ENCODE measurements at places on chromosomes 11 and 22. TPM values are rescaled to one million over a fixed set of nuclear protein-coding genes. Genes with fewer than 3 reads are reported as not detected.

The E2F8 gene
- total RNA-seq = 3.8 TPM

The FJX1 gene
- total RNA-seq = 0.64 TPM

The SMC1B gene
- not detected for total RNA-seq

The OR2AT4 gene
- total RNA-seq = not detected

The SIDT2 gene
- 20.6 TPM for total RNA-seq

The P4HA3 gene
- total RNA-seq = 0.46 TPM

GRCh38 chr11:116596346-116597260 is 176.2 kb downstream of the BUD13 start:
- DNase-seq = no peak
- peaks cover 21% of the 10 kb centered on the region for H3K27me3 ChIP-seq
- H3K4me3 ChIP-seq = no peak overlapping the region
- H3K4me1 ChIP-seq = no peaks in the 10 kb centered on the region
- H3K27ac ChIP-seq = no peak overlapping the region
- no peaks in the 10 kb centered on the region for H3K36me3 ChIP-seq

DNA sequence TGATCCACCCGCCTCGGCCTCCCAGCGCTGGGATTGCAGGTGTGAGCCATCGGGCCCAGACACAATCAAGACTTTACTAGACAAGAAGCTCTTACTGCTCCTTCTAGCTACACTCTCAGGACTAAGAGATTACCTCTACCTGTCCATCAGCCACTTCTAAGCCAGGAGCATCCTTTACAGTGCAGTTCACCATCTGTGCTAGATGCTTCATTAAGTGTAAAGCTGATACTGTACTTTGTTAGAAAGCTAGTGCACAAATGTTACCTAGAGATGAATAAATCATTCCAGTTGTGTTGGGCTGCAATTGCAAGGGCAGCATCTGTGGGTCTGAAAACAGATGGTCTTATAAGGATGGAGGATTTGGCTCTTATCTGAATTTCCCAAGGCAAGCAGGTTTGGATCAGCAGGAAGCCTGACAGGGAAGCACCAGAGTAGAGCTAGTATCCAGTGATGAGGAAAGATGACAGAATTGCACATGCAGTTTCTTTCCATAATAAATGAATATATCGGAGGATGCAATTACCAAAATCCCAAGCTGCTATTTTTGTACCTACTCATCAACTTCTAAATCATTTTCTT is 58.3 kb downstream of the FAM168A start:
- H3K27ac ChIP-seq = no peak overlapping the region
- H3K4me1 ChIP-seq = peaks cover 18% of the 10 kb centered on the region
- no peaks in the 10 kb centered on the region for H3K27me3 ChIP-seq
- H3K4me3 ChIP-seq = no peak overlapping the region
- DNase-seq = no peak
- no peaks in the 10 kb centered on the region for H3K36me3 ChIP-seq

GRCh38 chr11:3232956-3233355 is 739 bp upstream of the MRGPRE start:
- no peak for DNase-seq
- H3K4me3 ChIP-seq = no peak overlapping the region
- no peaks in the 10 kb centered on the region for H3K27me3 ChIP-seq

GRCh38 chr22:24040946-24041345 is 29.8 kb downstream of the CABIN1 start:
- H3K36me3 ChIP-seq = no peaks in the 10 kb centered on the region
- no peaks in the 10 kb centered on the region for H3K4me1 ChIP-seq
- no peak overlapping the region for H3K27ac ChIP-seq
- no peaks in the 10 kb centered on the region for H3K27me3 ChIP-seq
- no peak for DNase-seq

- no peaks in the 10 kb centered on the region for H3K4me1 ChIP-seq
- H3K36me3 ChIP-seq = no peaks in the 10 kb centered on the region
- H3K4me3 ChIP-seq = no peak overlapping the region
- no peak overlapping the region for H3K27ac ChIP-seq
- no peak for DNase-seq
These were observed 69.8 kb downstream of the PRR5L start for GRCh38 chr11:36365907-36366306.

DNA sequence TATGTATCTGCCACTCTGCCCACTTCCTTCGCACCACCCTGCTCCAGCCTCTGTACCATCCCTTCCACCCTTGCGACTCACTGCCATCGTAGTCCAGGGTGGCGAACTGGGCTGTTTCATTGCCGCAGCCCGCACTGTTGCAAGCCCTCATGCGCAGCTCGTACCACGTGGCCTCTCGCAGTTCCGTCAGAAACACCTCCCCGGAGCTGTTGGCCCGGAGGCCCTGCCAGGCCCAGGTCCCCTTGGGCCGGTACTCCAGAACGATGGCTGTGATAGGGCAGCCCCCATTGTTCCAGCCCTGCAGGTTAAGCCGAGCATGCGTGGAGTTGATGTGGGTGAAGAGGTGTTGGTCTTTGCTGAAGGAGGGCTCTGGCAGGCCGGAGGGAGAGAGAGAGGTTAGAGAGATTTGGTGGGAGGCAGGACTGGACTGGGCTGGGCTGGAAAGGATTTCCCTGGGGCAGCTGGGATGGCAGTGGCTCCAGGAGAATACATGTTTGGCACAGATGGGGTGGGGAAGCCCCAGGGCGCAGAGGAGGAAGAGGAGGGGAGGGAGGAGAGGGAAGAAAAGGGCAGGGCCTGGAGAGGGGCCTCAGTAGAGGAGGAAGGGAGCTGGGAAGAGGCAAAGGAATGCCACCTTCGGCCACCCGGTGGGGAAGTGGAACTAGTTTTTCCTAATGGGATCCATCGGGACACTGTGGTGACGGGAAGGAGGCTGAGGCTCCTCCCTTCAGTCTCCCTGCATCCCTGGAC is 109.6 kb downstream of the CEP164 start:
- H3K27ac ChIP-seq = no peak overlapping the region
- no peaks in the 10 kb centered on the region for H3K36me3 ChIP-seq
- H3K4me3 ChIP-seq = no peak overlapping the region

DNA sequence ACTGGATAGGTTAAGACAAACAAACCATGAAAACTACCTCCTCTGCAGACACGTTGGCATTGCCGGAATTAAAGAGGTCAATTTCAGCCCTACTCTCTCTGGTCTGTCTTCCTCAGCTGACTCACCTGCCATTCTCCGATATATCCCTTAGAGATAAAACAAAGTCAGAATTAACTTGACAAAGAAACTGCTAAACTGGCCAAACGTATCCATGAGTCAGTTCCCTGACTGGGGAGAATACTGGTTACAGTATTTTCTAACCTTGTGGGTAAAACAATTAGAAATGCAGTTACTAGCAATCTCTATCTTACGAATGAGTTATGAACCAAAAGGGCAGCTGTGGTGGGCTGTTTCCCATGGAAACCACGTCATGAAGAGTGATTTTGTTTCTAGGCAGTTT is 96.2 kb downstream of the RDX start:
- DNase-seq = no peak
- no peaks in the 10 kb centered on the region for H3K4me1 ChIP-seq
- no peak overlapping the region for H3K27ac ChIP-seq
- H3K4me3 ChIP-seq = no peak overlapping the region
- H3K36me3 ChIP-seq = no peaks in the 10 kb centered on the region

DNA sequence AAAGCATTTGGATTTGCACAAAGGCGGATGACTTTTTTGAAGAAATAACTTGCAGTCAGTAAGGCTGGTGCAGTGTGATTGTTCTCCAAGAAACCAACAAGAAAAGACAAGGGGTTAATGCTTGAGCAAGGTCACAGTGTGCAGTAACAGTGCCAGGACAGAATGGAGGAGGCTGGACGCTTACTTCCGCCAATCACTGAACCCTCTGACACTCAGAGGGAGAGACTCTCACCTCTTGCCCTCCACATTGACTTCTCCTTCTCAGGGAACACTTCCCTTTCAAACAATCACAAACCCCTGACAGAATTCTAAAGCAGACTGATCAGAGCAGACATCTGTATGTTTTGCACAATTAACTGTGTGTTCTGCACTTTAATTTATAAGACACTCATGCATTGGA is 228.4 kb downstream of the BLID start:
- H3K36me3 ChIP-seq = no peaks in the 10 kb centered on the region
- peaks cover 31% of the 10 kb centered on the region for H3K4me1 ChIP-seq
- no peak for DNase-seq
- no peaks in the 10 kb centered on the region for H3K27me3 ChIP-seq
- no peak overlapping the region for H3K4me3 ChIP-seq

- H3K27ac ChIP-seq = peak overlapping the region; percentile 98
- peaks cover 14% of the 10 kb centered on the region for H3K36me3 ChIP-seq
- no peaks in the 10 kb centered on the region for H3K27me3 ChIP-seq
These were observed 619 bp downstream of the SART1 start for GRCh38 chr11:65962141-65962564.

GRCh38 chr11:130523609-130524008 is 75.2 kb downstream of the ADAMTS15 start:
- H3K4me1 ChIP-seq = peaks cover 56% of the 10 kb centered on the region
- peak overlapping the region; percentile 88 for H3K27ac ChIP-seq
- H3K27me3 ChIP-seq = no peaks in the 10 kb centered on the region
- no peak for DNase-seq
- no peaks in the 10 kb centered on the region for H3K36me3 ChIP-seq

DNA sequence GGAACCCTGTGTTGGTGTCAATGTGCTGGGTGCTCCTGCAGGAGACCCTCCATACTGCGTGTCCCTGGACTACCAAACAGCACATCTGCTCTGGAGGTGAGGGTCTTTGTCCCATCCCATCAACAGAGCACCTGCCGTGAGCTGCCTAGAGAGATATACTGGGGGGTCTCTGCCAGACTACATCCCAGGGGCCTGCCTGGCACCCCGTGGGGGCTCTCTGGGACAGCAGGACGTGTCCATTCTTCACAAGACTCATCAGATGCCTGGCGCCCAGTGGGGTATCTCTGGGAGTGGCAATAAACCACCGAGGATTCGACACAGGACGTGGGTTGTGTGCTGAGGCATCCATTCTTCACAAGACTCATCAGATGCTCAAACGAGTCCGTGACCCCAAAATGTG is 42.7 kb downstream of the SHANK2 start:
- no peaks in the 10 kb centered on the region for H3K4me1 ChIP-seq
- no peak overlapping the region for H3K4me3 ChIP-seq
- peaks cover 17% of the 10 kb centered on the region for H3K27me3 ChIP-seq
- no peak overlapping the region for H3K27ac ChIP-seq
- no peak for DNase-seq

DNA sequence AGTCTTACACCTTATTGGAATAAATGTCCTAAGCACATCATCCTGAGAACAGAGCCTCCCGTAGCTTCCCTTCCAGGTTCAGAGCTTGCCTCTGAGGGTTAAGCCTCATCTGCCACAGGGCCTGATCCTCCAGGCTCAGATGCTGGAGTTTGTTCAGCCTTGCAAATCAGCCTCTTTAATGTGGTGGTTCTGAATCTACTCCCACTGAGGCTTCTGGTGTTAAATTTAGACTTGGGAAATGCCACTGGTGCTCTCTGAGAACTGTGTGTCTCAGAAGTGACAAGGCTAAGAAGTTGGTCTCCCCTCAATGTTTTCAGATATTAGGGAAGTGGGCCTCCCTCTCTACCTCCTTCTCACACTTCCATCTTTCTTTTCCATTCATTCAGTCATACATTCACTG is 68.7 kb downstream of the CCDC81 start:
- H3K27ac ChIP-seq = peak overlapping the region; percentile 75
- H3K27me3 ChIP-seq = no peaks in the 10 kb centered on the region
- no peak overlapping the region for H3K4me3 ChIP-seq
- DNase-seq = no peak
- H3K36me3 ChIP-seq = no peaks in the 10 kb centered on the region
- peaks cover 9% of the 10 kb centered on the region for H3K4me1 ChIP-seq

DNA sequence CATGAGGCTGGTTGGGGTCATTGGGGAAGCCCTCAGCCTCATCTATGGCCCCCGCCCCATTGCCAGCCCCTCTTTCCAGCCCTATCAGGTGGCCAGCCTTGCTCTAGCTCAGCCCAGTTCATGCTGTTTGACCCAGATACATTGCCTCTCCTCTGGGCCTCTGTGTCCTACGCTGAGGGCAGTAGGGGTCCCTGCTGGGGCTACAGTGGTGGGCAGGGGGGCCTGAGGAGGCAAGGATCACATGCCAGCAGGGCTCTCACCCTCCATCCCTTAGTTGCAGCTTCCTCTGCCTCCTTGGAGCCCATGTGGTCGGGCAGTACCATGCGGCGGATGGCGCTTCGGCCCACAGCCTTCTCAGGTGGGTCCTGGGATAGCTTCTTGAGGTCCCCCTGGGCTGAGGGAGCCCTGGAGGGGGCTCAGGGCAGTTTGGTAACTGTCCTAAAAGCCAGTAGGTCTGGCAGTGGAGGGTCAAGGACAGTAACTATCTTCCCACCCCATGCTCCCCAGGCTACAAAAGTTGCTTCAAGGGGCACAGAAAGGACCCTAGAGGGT is 19.2 kb downstream of the EMID1 start:
- H3K36me3 ChIP-seq = no peaks in the 10 kb centered on the region
- H3K27me3 ChIP-seq = no peaks in the 10 kb centered on the region
- no peak overlapping the region for H3K27ac ChIP-seq

DNA sequence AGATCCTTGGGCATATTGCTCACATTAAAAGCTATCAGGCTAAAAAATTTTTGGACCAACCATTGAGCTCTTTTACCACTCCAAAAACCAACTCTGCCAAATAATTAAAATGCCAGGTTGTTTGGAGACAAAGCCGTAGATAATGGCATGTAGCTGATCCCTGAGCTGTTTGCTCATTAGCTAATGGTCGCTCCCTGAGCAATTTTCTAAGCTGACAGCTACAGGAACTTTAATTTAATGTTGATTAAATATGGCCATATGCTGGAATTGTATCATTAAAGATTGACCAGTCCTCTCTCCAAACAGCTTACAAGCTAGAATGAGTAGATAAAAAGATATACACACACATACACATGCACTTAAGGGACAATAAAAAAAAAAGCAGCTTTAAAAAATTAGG is 216.2 kb upstream of the ARHGAP20 start:
- no peak for DNase-seq
- H3K27ac ChIP-seq = no peak overlapping the region
- no peaks in the 10 kb centered on the region for H3K36me3 ChIP-seq

DNA sequence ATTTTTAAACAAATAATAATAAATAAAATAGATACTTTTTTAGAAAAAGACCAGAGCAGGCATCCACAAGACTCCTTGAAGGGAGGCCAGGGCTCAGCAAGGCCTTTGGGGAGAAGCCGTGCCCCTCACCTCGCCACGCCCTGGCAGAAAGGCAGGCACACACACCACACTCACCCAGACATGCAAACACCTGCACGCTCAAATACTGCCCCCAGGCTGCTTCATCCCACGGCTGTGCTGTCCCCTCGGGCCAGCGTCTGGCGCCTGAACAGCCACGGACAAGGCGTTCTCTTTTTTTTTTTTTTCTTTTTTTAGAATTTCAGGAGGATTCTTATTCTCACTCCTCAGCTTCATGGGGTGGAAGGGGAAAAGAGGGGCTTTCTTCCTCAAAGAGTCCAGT is 1.5 kb downstream of the FADS3 start:
- no peak for DNase-seq
- no peaks in the 10 kb centered on the region for H3K36me3 ChIP-seq
- H3K27ac ChIP-seq = peak overlapping the region; percentile 96
- peak overlapping the region; percentile 63 for H3K4me3 ChIP-seq
- peaks cover 70% of the 10 kb centered on the region for H3K4me1 ChIP-seq
